ENCODE measurements at places on chromosomes 16 and 17.

GRCh38 chr16:49055291-49055690 is 226.3 kb downstream of the CBLN1 start:
- DNase-seq: no peak

DNA sequence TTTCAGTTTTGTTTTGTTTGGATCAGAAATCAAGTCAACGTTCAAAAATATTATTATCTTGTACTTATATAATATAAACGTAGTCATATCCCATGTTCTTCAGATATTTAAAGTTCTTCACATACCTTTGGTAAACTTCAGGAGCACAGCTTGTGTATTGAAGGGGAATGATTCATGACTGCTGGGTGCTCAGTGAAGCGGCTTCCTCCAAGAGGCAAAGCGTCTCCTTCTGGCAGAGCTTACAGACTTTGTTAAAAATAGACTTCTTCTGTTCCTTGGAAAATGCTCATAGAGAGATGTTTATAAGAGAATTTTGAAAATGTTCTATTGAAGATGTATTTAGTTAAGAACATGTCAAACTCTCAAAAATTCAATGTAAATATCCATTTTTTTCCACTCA is 155.6 kb upstream of the CNTNAP4 start:
- DNase-seq: no peak

- no peak for DNase-seq
Measured at GRCh38 chr16:88442383-88442726, 10.7 kb upstream of the ZFPM1 start.

GRCh38 chr17:59371416-59372100 is 40.1 kb downstream of the YPEL2 start:
- DNase-seq: no peak

- DNase-seq: no peak
Measured at GRCh38 chr16:27465483-27465879, 63.5 kb downstream of the IL21R start.

GRCh38 chr17:68298601-68299000 is 7.3 kb downstream of the ARSG start:
- no peak for DNase-seq

- peak; percentile 72 for DNase-seq
Measured at GRCh38 chr16:27222249-27223225, 19.2 kb downstream of the KDM8 start.

DNA sequence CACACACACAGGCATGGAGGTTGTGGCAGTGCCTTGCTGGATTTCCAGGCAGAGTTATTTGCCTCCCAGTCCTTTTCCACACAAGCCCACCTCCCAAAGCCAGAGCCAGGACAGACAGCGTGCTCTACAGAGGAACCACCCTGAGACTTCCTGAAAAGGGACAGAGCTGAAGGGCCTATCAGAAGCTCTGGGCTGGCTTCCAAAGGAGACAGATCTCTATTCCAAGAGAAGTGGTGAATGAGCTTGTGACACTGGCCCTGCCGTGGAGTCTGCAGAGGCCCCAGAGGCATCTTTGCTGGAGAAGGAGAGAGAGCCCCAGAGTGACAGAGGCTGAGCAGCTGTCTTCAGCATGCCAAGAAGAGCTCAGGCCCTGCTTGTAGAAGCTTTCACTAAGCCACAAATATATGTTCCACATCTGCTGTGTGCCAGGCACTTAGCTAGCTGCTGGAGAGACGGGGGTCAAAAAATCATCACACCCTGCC is 8.3 kb upstream of the LPCAT2 start:
- peak; percentile 44 for DNase-seq

GRCh38 chr16:19908921-19909320 is 24.3 kb upstream of the GPRC5B start:
- no peak for DNase-seq

GRCh38 chr16:78830599-78830998 is 731.1 kb downstream of the WWOX start:
- DNase-seq: no peak

- no peak for DNase-seq
Measured at GRCh38 chr17:51057534-51057933, 63.1 kb downstream of the SPAG9 start.

- no peak for DNase-seq
Measured at GRCh38 chr17:4766201-4766600, 5.5 kb upstream of the TM4SF5 start.

DNA sequence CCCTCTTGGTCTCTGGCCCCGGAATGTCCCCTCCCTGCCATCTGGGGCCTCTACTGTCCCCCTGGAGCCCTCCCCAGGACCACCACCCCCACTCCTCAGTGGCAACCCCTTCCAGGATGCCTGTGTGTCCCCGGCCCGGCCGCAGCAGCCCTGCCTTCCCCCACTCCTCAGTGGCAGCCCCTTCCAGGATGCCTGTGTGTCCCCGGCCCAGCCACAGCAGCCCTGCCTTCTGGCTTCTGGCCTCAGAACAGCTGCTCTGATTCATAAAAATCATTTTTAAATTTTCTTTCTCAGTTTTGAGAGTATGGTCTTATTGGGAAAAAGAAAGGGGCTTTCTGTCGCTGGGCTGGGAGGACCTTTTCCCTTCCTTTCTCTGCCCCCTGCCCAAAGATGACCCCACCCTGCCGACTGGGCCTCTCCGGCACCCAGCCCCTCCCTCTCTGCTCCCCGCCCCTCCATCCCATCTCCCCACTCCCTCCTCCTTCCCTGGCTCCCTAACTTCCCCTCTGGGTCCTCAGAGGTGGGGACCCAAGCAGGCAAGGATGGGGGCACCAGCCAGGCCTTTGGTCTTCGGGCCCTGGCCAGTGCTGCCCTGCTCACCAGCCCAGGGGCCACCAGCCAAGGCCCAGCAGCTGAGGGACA is 40.5 kb downstream of the BAHCC1 start:
- DNase-seq: no peak

- DNase-seq: no peak
Measured at GRCh38 chr16:5064915-5065314, 841 bp downstream of the C16orf89 start.

GRCh38 chr17:53896047-53896446 is 73.3 kb downstream of the KIF2B start:
- DNase-seq: no peak

GRCh38 chr16:10655415-10655977 is 39.2 kb downstream of the TEKT5 start:
- DNase-seq: no peak

DNA sequence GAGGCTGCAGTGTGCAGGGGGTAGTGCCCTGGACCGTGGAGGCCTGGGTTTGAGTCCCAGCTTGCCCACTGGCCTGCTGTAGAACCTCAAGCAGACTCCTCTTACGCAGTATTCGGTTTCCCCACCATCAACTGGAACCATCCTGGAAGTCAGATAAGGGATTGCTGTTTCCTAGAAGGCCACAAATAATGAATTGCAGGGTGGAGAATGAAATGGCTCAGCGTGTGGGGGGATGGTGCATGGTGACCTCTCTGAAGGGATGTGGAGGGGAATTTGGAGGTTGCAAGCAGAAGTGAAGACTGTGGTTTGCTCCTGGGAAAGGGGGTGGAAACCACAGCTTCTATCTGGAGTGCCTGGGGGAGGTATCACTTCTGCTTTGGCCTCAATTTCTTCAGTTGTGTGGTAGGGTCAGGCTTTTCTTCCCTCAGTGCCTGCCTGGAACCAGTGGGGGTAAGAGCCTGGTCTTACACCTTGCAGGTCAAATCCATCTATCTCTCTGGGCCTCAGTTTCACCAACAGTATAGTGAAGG is 1.7 kb downstream of the ADGRG5 start:
- DNase-seq: no peak

GRCh38 chr16:15592324-15592723 is 50.6 kb downstream of the MARF1 start:
- DNase-seq: no peak

- DNase-seq: no peak
Measured at GRCh38 chr16:28087675-28088300, 24.3 kb upstream of the GSG1L start.

DNA sequence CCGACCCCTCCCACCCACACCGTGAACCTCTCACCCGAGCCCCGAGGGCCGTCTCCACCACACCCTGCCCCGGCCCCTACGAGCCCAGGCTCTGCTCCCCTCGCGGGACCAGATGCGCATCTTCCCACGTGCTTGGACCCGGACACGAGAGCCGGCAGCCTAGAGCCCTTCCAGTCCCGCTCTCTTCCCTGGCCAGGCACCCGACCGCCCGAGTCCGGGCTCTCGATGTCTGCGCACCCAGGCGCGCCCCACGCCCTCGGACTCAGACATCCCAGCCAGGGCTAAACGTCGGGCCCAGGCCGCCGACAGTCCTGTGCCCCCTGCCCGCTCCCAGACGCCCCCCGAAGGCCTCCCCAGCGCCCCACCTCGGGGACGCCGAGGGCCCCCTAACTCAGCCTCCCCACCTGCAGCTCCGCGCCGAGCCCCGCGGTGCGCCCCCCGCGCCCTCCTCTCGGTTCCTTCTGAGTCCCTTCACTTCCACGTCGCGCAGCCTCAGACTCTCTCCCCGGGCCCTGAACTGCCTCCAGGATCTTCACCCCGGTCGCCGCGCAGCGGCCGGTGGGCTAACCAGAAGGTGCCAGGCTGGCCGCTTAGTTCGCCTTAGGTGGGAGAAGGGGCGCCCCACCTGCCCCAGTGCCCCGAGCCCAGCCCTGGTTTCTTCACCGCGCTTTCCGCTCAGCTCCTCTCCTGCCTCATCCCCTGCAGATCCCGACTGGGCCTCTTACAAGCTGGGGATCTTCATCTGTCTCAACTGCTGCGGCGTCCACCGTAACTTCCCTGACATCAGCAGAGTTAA is 688 bp downstream of the ADAP2 start:
- DNase-seq: no peak

GRCh38 chr16:57611181-57611580 is 17.2 kb upstream of the ADGRG1 start:
- DNase-seq: no peak

- no peak for DNase-seq
Measured at GRCh38 chr17:51935477-51935876, 223.0 kb downstream of the CA10 start.

DNA sequence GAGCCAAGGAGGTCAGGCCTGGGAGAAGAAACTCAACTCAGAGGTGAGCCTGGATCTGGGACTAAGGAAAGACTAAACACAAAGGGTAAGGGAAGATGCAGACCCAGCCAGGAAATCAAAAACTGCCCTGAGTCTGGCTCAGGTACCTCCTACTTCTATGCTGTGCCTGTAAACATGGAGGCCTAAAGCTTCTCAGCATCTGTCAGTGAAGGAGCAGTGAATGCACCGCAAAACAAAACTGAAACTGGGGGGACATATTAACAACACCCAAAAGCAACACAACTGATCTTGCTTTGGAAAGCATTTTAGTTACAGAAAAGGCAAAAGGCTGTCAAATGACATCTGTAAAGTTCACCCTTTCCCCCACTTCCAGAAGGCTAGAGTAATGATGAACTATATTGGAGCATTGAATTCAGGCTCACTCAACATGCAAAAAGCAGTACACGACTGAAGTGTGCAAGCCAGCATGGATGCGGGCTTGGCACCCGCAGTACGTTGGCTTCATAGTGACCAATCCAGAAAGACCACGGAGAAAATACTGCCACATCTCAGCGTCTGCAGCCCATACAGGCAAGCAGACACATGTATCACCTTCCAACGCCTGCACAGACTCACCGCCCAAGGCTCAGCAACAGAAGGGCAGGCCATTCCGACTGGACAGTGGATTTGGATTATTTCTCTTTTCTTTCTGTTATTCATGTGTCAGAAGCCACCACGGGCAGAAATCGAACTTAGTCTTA is 3.8 kb downstream of the TBC1D16 start:
- DNase-seq: no peak

DNA sequence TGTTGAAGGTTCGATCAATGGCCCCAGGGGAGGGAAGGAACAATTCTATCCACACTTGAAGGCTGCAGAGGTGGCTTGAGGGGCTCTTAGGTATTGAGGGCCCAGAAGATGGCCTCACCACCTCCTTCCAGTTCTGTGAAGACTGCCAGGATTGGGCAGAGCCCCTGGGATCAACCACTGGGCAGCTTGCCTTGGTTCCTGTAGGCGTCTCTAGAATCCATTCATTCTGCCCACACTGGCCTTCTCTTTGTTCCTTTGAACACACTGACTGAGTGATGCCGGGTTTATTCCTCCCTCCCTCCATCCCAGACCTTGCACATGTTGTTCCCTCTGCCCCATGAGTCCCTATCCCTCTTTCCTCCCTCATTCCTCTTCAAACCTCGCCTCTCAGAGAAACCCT is 50.5 kb downstream of the SYT17 start:
- no peak for DNase-seq

- DNase-seq: no peak
Measured at GRCh38 chr16:78323315-78323714, 223.9 kb downstream of the WWOX start.

DNA sequence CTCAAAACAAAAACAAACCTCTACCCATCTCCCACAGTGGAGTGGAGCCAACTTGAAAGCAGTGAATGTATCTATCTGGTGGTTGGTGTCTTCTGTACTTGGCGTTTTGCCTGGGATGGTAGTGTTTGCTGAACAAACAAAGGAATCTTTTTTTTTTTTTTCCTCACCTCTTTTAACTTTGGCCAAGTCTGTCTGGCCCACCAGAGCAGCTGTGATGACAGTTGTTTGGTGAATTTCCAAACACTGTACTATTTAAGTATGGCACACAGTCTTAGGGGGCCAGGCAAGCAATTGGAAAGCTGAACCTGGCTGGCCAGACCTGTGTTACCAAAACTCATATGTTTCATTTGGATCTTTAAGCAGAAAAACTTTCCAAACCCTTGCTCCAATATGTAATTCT is 101.8 kb upstream of the CDH13 start:
- DNase-seq: no peak

DNA sequence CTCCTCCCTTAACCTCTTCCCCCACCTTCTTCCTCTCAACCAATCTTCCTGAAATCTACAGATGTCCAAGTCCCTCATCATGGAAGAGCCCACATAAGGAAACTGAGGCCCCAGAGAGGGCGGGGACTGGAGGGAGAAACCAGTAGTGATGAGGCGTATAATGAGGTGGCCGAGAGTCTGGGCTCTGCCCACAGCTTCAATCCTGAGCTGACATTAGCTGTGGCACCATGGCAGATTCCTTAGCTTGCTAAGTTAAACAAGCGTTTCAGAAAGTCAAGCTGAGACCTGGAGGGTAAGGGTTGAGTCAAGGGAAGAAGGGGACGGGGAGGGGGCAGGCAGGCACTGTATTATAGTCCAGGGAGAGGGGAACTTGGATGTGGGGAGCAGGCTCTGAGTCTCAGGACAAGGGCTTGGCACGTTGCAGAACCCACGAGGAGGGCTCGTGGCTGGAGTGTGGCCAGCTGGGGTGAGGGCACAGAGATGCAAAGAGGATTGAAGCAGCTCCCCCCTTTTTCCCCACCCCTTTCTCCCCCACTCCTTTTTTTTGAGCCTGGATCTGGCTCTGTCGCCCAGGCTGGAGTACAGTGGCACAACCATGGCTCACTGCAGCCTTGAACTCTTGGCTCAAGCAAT is 13.3 kb downstream of the ARHGAP23 start:
- no peak for DNase-seq

GRCh38 chr17:41004397-41004796 is 4.5 kb downstream of the KRTAP3-1 start:
- no peak for DNase-seq

DNA sequence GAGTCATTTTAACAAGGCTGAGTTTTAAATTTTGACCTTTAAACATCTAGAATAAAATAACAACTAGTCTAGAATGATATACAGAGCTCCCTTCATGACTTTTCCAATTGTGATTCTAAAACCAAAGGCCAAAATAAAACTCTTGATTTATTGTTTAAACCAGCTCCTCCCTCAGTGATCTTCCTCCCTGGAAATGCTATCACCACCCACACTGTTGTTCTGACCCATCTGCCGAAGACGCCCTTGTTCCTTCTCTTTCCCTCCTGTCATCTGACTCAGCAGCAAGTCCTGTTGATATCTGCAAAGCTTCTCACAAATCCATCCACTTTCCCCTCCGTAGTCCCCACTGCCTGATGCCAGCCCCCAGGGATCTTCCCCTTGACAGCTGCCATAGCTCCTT is 231.6 kb upstream of the DYNLRB2 start:
- DNase-seq: no peak

GRCh38 chr17:2174468-2175293 is 119.8 kb downstream of the HIC1 start:
- no peak for DNase-seq

Measured in RCC 7860 (cell line).